ENCODE measurements at places on chromosomes 5 and 9.

DNA sequence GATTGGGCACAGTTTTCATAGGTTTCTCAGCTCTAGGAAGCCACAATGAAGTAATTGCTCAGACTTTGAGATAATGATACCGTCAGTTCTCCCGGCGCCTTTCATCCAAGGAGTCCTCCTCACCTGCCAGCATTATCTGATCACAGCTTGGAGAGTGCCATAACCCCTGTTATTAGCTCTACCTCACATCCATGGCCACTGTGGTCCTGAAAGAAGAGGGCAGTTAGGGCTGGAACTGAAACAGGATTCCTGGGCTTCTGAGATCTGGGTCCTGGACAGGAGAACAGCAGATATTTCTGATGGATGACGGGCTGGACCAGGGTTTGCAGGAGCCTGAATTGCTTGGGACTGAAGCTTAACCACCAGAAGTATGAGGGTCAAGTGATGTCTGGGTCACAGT is 13.5 kb downstream of the RGS3 start:
- DNase-seq, result no peak

GRCh38 chr5:167242701-167243100 is 1048.7 kb upstream of the WWC1 start:
- no peak for DNase-seq

GRCh38 chr9:38006163-38006562 is 62.9 kb downstream of the SHB start:
- no peak for DNase-seq

- no peak for DNase-seq
Measured at GRCh38 chr5:76763136-76763535, 47.2 kb downstream of the F2R start.

DNA sequence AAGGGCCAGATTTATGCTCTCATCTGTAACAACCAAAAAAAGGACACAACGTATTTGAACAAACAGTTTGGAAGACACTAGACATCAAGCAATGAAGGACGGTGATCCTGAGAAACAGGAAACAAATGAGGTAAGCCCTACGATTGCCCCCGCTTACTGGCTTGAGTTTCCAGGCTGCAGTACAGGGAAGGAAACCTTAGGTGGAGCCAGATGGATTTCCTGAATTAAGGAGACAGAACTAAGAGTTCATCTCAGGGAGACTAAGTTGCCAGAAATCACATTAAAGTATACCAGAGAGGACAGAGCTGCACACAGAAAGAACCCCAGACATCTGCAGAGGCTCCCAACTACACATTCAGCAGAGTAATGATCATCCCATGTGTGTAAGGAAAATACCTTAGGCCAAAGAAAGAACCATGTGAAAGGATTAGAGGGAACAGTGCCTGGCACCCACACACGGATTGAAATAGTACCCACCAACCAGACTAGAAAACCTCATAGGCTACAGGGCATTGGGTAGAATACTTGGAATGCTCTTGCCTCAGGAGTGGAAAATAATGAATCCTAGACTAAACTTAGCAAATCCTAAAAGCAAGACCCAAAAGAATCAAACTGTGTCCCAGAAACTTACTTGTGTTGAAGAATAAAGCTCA is 99.3 kb upstream of the NIPBL start:
- DNase-seq, result no peak
